ENCODE measurements at places on chromosomes 3 and 15.

- DNase-seq: no peak
Observed at GRCh38 chr15:68348606-68349005, 71.1 kb downstream of the FEM1B start.

DNA sequence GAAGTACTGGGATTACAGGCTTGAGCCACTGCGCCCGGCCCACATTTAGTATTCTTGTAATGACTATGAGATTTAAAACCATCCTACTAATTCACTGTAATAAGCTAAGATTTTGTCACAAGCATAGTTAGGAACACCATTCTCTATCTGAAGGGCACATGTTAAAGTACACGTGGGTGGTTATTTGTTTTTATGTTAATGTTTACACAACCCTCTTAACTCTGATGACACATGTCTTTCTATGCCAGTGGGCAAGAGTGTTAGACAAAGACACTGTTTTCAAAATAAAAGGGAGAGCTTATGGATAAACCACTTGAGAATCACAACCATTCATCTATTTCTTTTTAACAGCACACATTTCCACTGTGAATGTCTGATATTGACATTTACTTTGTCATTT is 537.6 kb upstream of the IL12A start:
- no peak for DNase-seq

GRCh38 chr3:25548836-25549235 is 115.9 kb downstream of the TOP2B start:
- DNase-seq: no peak

DNA sequence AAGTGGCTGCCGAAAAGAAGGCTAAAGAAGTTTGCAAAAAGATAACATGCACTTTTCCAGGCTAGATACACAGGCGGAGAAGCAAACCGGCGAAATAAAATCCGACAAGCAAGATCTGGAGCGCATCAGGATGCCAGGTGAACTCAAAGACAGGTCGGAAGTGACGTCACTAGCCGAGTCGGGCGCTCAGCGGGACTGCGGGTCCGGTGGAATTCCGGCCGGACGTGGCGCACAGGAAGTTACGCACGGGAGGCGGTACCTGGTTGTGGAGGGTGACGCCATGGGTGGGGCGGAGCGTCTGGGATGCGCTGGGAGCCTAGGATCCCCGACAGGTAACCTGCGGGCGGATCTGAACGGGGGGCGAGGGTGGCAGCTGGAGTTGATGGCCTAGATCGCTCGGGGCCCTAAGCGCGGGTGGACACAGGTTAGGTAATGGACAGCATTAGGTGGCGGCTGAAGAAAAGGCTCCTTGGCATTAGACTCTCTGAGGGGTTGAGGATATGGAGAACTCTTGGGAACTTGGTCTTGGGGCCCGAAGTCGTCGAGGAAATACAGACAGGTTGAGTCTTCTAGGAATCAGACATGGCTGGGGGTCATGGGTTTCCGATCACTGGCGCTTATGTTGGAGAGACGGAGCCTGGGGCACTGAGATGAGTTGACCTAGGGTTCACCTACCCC is 29.0 kb upstream of the EHHADH start:
- DNase-seq: peak; percentile 95

DNA sequence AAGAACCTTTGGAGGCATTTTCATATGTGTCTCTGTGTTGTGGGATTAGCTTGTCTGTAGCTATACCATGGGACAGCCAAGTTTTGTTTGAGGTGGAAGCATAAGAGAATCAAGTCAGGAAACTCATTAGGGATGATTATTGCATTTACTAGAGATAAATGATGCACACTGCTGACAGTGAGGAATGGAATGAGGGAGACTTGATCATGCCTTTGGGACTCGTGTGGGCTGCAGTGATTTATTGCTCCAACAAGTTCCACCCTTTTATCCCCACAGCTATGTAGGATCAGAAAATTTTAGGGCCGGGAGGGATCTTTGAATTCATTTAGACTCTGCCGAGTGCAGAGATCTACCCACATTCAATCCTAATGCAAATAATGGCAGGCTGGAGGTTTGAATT is 16.3 kb downstream of the ZNF385D start:
- no peak for DNase-seq

DNA sequence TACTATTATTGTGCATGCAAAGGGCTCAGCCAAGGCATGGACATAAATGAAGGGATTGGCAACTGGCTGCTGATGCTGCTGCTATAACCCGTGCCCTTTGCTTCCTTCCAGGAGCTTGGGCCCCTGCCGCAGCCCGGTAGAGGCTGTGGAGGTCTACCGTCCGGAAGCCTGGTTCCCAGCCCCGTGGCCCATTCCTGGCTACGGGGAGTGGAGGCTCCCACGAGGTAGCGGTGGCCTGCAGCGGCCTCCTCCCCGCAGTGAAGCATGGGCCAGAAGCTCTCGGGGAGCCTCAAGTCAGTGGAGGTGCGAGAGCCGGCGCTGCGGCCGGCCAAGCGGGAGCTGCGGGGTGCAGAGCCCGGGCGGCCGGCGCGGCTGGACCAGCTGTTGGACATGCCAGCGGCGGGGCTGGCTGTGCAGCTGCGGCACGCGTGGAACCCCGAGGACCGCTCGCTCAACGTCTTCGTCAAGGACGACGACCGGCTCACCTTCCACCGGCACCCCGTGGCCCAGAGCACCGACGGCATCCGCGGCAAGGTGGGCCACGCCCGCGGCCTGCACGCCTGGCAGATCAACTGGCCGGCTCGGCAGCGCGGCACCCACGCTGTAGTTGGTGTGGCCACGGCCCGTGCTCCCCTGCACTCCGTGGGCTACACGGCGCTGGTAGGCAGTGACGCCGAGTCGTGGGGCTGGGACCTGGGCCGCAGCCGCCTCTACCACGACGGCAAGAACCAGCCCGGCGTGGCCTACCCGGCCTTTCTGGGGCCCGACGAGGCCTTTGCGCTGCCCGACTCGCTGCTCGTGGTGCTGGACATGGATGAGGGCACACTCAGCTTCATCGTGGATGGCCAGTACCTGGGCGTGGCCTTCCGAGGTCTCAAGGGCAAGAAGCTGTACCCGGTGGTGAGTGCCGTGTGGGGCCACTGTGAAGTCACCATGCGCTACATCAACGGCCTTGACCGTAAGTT is 15.0 kb downstream of the SPSB4 start:
- no peak for DNase-seq

DNA sequence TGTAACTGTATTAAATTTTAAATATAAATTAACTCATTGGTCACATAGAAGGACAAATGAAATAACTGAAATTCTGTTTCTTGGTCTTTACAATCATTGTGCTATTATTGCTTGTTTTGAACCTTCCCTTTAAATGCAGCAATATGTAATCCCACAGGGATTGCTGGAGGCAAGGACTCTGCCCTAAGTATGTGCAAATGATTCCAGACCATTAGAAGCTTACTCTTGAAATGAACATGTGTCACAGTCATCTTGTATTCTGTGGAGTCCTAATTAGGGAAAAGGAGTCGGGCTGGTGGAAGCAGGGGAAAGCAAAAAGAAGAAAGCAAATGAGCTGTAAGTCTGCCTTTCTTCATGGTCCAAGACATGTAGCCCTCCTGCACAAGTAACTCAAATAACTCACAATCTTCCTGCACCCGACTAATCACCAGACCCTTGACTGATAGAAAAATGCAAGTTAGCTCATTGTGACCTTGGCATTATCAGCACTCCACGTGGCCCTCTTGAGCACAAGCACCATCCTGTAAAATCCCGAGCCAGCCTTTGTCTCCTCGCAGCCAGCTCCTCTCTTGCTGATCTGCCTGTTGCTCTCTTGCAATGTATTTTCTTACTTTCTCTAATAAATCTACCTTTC is 2.3 kb upstream of the TMPRSS7 start:
- no peak for DNase-seq

GRCh38 chr3:35894735-35895134 is 255.4 kb downstream of the ARPP21 start:
- no peak for DNase-seq

DNA sequence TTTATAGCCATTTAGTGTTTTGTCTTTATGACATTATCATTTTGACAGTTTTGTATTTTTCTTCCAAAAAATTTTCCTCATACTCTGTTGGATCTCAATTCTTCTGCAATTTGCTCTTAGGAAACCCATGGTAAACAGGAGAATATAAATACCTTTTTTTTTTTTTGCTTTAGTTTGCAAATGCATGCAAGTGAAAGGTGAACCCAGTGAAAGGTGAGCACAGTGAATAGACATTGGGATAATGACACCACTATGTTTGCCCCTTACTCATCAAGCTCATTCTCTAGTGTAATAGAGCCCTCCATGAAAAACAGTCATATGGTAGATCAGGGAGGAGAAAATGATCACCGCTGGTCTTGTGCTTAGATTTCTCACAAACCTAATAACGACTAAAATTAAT is 59.0 kb upstream of the TRPC1 start:
- no peak for DNase-seq

GRCh38 chr3:58414538-58415197 is 19.0 kb downstream of the PDHB start:
- peak; percentile 45 for DNase-seq

DNA sequence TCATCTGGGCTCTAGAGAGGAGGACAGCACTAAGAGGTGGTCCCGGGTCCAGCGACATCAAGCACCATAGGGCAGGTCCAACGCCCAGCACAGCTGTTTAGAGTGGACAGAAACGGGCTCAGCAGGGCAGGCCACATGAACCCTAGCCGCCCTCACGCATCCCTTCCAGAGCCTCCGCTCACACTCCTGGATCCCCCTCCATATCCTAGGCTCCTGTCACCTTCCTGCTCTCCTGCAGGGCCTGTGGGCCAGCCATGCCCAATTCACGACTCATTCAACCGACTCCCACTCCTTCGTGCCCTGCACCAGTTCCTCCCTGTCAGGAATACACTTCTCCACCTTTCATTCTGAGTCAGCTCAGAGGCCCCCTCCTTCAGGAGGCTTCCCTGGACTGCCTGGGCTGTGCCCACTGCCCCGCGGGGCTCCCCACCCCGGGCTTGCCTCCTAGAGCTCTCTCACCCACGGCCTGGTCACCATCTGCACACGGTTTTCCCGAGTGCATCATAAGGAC is 90.2 kb downstream of the LINGO1 start:
- DNase-seq: no peak

- no peak for DNase-seq
Observed at GRCh38 chr15:65801229-65801805, 9.2 kb upstream of the DENND4A start.

DNA sequence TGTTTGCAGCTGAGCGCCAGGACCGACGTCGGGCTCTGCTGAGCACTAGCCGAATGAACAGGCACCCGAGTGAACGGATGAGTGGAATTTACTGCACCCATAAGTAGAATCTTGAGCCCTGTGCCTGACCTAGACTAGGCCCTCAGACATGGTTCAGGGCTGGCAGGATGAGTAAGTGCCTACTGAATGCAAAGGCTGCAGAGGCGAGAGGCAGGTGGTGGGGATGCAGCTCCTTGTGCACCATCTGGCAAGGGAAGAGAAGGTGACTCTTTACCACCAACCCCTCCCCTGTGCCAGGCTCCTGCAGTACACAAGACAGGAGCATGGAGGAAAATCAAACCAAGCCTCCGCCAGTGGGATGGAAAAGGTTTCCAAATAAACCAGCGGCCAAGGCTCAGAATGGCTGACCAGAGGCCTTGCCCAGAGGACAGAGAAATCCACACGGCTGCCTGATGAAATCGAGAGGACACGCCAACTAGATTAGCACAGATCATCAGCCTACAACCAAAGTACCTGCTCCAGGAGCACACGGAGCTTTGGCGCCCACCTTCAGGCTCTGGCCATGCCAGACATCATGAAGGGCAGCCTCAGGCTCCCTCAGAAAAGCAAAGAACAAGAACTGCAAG is 141.7 kb upstream of the IQSEC1 start:
- DNase-seq: no peak

- DNase-seq: no peak
Observed at GRCh38 chr3:87625876-87626275, 349.5 kb upstream of the POU1F1 start.

- no peak for DNase-seq
Observed at GRCh38 chr3:59374818-59375211, 325.0 kb upstream of the CFAP20DC start.

- peak; percentile 61 for DNase-seq
Observed at GRCh38 chr3:56783644-56784447, 17.9 kb downstream of the ARHGEF3 start.

DNA sequence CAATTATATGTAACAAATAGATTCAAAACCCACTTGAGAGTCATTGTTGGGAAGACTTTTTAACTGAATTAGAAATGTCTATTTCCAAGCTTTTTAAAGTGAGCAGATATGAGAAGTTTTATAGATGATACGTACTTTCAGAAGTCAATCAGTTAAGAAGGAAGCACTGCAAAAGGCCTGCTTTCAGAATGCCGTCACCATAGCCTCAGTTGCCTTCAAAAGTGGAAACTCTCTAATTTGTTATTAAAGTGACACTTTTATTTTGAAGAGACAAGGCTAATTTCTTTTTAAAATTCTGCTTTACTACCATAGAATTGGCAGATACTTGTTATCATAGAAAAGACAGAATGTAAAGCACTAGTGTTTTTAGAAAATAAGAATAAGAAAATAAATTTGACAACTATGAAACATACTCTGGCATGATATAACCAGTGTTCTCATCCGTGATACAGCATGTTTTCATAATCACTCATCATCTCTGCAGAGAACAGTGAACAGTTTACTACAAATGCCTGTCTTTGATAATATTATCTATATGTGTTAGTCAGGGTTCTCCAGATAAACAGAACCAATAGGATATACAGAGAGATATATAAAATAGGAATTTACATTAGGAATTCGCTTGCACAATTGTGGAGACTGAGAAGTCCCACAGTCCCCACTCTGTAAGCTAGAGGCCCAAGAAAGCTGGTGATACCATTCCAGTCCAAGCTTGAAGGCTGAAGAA is 7.0 kb upstream of the PLD1 start:
- DNase-seq: no peak

DNA sequence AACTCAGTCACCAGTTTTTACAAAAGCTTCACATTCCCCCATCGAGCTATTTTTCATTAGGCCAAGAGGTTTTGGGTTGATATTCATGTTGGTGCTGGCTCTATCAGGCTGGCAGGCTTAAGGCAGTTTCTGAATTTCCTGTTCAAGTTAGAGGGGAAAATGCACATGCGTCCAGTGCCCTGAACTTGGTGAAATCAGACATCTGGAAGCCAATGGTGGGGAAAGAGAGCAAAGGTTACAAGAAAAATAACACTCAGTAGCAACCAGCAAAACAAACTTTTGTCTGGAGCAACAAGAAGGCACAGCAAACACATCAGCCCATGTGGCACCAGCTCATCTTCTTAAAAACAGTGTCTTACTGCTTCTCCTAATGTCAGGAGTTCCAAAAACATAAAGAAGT is 155.6 kb upstream of the TSC22D2 start:
- DNase-seq: no peak

- no peak for DNase-seq
Observed at GRCh38 chr3:133412183-133413132, 12.6 kb downstream of the BFSP2 start.

GRCh38 chr3:116444819-116445310 is 422 bp downstream of the LSAMP start:
- DNase-seq: no peak
